ENCODE measurements at places on chromosomes 12 and 14. TPM values are rescaled to one million over a fixed set of nuclear protein-coding genes. Genes with fewer than 3 reads are reported as not detected.

The IL22 gene
- not detected for total RNA-seq

The CLEC4E gene
- total RNA-seq, result not detected

The BCL2L14 gene
- total RNA-seq, result not detected

The GPR84 gene
- total RNA-seq, result not detected

The STAC3 gene
- total RNA-seq, result 0.18 TPM

The SERPINA5 gene
- not detected for total RNA-seq

The ZDHHC22 gene
- not detected for total RNA-seq

The TPH2 gene
- total RNA-seq, result not detected

The ZFYVE1 gene
- 15.8 TPM for total RNA-seq

The GALNT6 gene
- total RNA-seq, result 39.7 TPM

The VWF gene
- 0.35 TPM for total RNA-seq

The SMCO2 gene
- not detected for total RNA-seq

The RD3L gene
- not detected for total RNA-seq

The FAM181A gene
- total RNA-seq, result not detected

The LRP1-AS gene
- not detected for total RNA-seq

The TMEM30B gene
- not detected for total RNA-seq

The KITLG gene
- 8.1 TPM for total RNA-seq

The GALC gene
- total RNA-seq, result 9.2 TPM
